ENCODE measurements at places on chromosomes 4 and X.

DNA sequence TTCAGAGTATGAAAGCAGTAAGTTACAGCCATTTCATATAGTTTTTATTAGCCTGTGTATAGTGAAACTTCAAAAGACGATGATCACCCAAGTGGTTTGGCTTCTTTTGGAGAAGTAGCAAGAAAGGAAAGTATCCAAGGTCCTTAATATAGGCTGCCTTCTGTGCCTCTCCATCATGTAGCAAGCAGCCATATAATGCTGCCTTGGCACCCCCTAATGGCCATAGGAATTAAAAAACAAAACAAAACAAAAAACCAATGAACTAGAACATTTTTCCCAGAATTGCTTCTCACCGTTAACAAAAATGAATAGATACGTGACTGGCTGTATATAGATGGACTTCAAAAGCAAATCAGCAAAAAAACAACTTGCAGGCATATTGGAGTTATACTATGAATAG lies 18.9 kb downstream of the LAMP2 start:
- H3K27ac ChIP-seq: no peak overlapping the region
- H3K27me3 ChIP-seq: no peaks in the 10 kb centered on the region
- no peak overlapping the region for H3K4me3 ChIP-seq
- H3K4me1 ChIP-seq: peaks cover 17% of the 10 kb centered on the region
- peaks cover 39% of the 10 kb centered on the region for H3K36me3 ChIP-seq

DNA sequence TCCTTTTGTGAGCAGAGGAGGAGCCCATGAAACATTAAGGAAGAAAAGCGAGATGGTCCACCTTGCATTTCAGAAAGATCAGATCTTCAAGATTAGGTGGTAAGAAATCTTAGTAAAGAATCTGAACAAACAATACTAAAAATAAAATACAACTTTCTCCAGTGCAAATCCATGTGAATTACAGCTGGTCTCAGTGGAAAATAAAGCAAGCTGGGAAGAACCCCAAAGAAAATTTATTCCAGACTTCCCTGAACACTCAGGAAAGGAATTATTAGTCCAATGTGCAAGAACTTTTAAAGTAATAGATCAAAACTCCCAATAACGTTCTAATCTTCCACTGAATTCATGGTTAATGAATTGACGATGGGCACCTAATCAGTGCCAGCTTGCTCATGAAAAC lies 37.3 kb upstream of the C1QTNF7 start:
- peaks cover 5% of the 10 kb centered on the region for H3K27me3 ChIP-seq
- H3K4me3 ChIP-seq: no peak overlapping the region
- no peak for DNase-seq
- no peaks in the 10 kb centered on the region for H3K36me3 ChIP-seq
- H3K4me1 ChIP-seq: peaks cover 4% of the 10 kb centered on the region

DNA sequence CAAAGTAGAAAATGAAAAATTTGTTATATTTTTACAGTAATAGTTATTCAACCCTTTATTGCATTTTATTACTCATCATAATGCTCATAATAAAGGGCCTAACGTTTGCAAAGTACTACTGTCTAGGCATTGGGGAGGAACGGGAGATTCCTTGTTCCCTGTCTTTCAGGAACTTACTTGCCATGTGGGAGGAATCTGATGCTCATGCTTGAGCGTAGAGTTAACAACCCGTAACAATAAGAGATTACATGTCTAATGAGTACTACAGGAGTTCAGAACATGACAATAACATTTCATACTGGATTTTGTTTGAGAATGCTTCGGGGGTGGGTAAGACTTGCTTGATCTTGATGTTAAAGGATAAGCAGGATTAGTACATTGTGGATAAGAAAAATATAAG lies 2.9 kb downstream of the CCSER1 start:
- H3K4me3 ChIP-seq: no peak overlapping the region
- peaks cover 36% of the 10 kb centered on the region for H3K27me3 ChIP-seq
- no peak overlapping the region for H3K27ac ChIP-seq
- H3K36me3 ChIP-seq: no peaks in the 10 kb centered on the region
- peaks cover 13% of the 10 kb centered on the region for H3K4me1 ChIP-seq

GRCh38 chrX:106955004-106955772 lies 35.0 kb downstream of the CLDN2 start:
- H3K4me3 ChIP-seq: no peak overlapping the region
- no peaks in the 10 kb centered on the region for H3K36me3 ChIP-seq
- no peaks in the 10 kb centered on the region for H3K4me1 ChIP-seq
- no peaks in the 10 kb centered on the region for H3K27me3 ChIP-seq

DNA sequence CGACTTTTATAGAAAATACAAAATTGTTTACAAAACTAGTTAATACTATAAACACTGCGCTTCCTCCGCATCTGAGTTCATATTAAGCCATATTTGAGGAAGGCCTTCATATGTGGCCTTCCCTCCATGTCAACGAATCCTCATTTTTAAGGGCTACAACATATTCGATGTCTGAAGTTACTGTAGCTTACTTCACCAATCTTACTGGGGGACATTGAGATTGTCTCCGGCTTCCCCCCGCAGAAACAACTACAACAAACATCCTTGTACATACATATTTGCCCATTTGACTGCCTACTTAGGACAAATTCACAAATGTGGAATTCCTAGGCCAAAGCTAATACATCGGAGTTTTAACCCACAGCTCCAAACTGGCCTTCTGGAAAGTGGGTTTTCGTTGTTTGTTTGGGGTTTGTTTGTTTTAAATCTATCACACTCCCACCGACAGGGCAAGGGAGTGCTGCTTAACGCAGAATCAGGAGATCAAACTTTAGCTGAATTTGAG lies 581 bp upstream of the FAM114A1 start:
- H3K4me1 ChIP-seq: peaks cover 9% of the 10 kb centered on the region
- no peak for DNase-seq
- H3K27ac ChIP-seq: no peak overlapping the region
- H3K4me3 ChIP-seq: peak overlapping the region; percentile 75
- H3K36me3 ChIP-seq: no peaks in the 10 kb centered on the region

DNA sequence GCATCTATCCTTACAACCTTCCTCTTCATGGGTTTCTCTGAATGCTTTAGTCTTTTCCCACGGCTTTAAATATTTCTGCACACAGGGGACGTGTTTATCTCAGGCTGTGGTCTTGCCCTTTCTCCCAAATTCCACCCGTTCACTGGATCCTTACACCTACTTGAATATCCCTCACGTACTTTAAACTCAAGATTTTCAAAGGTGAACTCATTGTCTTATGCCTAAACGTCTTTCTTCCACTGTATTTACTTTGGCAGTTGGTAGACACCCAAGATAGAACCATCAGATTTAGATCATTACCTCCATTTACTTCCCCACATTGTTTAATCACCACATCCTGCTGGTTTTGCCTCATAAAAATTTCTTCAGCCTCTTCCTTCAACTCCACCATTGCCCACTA lies 269.2 kb downstream of the CBLL2 start:
- H3K4me3 ChIP-seq: no peak overlapping the region
- DNase-seq: no peak
- H3K4me1 ChIP-seq: no peaks in the 10 kb centered on the region
- no peaks in the 10 kb centered on the region for H3K27me3 ChIP-seq

- no peaks in the 10 kb centered on the region for H3K36me3 ChIP-seq
- peaks cover 20% of the 10 kb centered on the region for H3K4me1 ChIP-seq
- no peaks in the 10 kb centered on the region for H3K27me3 ChIP-seq
- no peak for DNase-seq
- peak overlapping the region; percentile 67 for H3K27ac ChIP-seq
These were observed 1.1 kb downstream of the NUDT9 start for GRCh38 chr4:87423317-87424098.

GRCh38 chrX:150692831-150693724 lies at the start of gene MTMR1:
Gene MTMR1 (plus strand): TSS chrX:150693396. CDS start chrX:150693531, 135 bp downstream.
- peaks cover 20% of the 10 kb centered on the region for H3K36me3 ChIP-seq
- peak within 1 kb of the TSS; percentile 96 for H3K27ac ChIP-seq
- peak within 1 kb of the TSS; percentile 87 for H3K4me3 ChIP-seq
- H3K4me1 ChIP-seq: peaks cover 55% of the 10 kb centered on the region
- no peaks in the 10 kb centered on the region for H3K27me3 ChIP-seq

DNA sequence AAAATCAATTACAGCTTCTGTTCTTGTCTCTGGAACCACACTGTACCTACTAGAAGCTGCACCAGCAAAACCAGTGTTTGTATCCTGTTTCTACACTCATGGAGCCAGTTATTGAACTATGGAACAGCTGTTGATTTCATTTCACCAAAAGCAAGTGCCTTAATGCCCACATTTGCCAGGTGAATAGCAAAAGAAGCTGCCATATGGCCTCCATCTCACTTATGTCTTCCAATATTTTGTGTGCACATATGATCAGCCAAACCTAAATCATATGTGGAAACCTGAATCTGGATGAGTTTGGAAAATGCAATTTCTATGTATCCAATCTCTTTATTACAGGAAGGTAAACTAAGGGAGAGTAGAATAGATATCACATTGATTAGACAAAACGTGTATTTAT lies 415.8 kb upstream of the GRID2 start:
- no peaks in the 10 kb centered on the region for H3K27me3 ChIP-seq
- H3K36me3 ChIP-seq: no peaks in the 10 kb centered on the region
- no peaks in the 10 kb centered on the region for H3K4me1 ChIP-seq
- DNase-seq: no peak
- H3K4me3 ChIP-seq: no peak overlapping the region

GRCh38 chr4:15149839-15150592 lies 147.7 kb downstream of the CPEB2 start:
- H3K36me3 ChIP-seq: no peaks in the 10 kb centered on the region
- no peak overlapping the region for H3K27ac ChIP-seq
- no peaks in the 10 kb centered on the region for H3K27me3 ChIP-seq

DNA sequence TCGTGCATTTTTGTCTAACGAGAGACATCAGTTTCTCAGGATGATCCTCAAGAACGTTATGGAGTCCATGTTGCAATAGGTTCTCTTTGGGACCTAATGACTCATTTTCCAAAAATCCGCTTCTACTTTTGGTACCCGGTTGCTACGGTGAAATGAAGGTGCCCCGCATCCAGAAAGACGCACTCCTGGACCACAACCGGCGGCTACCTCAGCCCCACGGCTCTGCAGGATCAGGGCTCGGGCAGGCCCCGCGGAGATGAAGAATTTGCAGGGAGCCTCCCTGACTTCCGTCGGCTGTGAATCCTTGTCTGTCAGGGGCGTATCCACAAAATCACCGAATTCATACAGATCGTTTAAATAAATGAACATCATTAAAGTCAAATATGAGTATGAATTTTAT lies 15.6 kb downstream of the GTPBP6 start:
- H3K4me1 ChIP-seq: no peaks in the 10 kb centered on the region
- DNase-seq: no peak
- H3K36me3 ChIP-seq: peaks cover 45% of the 10 kb centered on the region
- no peak overlapping the region for H3K4me3 ChIP-seq
- no peaks in the 10 kb centered on the region for H3K27me3 ChIP-seq

- H3K27ac ChIP-seq: no peak overlapping the region
- DNase-seq: no peak
- no peaks in the 10 kb centered on the region for H3K36me3 ChIP-seq
- H3K4me3 ChIP-seq: no peak overlapping the region
- H3K27me3 ChIP-seq: no peaks in the 10 kb centered on the region
These were observed 55.7 kb upstream of the PPARGC1A start for GRCh38 chr4:23945451-23946017.

- H3K27ac ChIP-seq: no peak overlapping the region
- peaks cover 2% of the 10 kb centered on the region for H3K27me3 ChIP-seq
- H3K36me3 ChIP-seq: no peaks in the 10 kb centered on the region
- no peak overlapping the region for H3K4me3 ChIP-seq
These were observed 175.0 kb upstream of the BCOR start for GRCh38 chrX:40272776-40273175.

DNA sequence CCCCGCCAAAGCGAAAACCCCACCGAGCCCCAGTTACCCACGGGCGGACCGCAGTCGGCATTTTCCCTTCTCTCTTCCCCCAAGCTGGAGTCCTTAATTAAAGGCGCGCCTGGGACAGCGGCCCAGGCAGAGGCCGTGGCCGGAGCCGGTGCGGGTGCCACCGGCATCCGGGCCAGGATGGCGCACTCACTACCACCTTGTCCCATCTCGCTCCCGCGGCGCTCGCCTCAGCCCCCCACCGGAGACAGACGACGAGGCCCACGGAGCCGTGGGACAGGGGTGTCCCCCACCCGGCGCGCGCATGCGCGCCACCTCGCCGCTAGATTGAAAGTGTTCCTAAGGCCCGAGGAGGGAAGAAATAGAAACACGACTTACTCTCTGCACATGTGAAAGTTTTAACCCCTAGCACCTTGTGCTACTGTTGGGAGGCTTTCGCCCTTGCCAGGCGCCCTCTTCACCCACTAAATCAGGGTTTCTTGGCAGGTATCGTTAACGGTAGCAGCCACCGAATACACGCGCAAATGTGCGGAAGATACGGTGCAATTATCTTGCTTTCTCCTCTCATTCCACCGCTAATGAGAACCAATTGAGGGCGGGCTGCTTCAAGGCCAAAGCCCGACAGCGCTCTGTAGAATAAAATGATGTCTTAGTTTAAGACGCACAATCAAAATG lies 64.3 kb upstream of the CCDC160 start:
- H3K27ac ChIP-seq: peak overlapping the region; percentile 97
- H3K4me3 ChIP-seq: peak overlapping the region; percentile 96
- H3K4me1 ChIP-seq: peaks cover 29% of the 10 kb centered on the region
- DNase-seq: peak; percentile 31
- H3K27me3 ChIP-seq: peaks cover 2% of the 10 kb centered on the region
- H3K36me3 ChIP-seq: peaks cover 36% of the 10 kb centered on the region

- no peak overlapping the region for H3K4me3 ChIP-seq
- no peak overlapping the region for H3K27ac ChIP-seq
- DNase-seq: no peak
These were observed 957.2 kb upstream of the PRKX start for GRCh38 chrX:4670606-4671005.

DNA sequence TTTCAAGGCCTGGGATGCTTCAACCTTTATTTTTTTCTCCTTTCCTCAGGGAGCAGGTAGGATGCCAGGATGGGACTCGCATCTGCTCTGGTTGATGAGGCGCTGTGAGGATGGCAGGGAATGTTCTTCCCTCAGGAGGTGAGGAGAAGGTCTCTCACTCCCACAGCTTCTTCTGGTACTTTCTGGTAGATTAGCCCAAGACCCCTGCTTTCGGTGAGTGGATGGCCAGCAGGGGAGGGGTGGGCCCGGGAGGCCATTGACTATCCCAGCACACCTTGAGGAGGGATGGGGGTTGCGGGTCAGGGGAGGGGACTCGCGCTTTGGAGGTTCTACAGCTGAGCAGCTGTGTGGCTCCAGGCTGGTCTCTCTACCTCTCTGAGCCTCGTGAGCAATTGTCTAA lies 14.8 kb downstream of the CYTL1 start:
- H3K27me3 ChIP-seq: no peaks in the 10 kb centered on the region
- DNase-seq: no peak
- no peak overlapping the region for H3K4me3 ChIP-seq
- H3K36me3 ChIP-seq: no peaks in the 10 kb centered on the region
- H3K4me1 ChIP-seq: no peaks in the 10 kb centered on the region

GRCh38 chrX:10483191-10483831 lies 137.1 kb downstream of the MID1 start:
- H3K27me3 ChIP-seq: no peaks in the 10 kb centered on the region
- H3K4me3 ChIP-seq: no peak overlapping the region

DNA sequence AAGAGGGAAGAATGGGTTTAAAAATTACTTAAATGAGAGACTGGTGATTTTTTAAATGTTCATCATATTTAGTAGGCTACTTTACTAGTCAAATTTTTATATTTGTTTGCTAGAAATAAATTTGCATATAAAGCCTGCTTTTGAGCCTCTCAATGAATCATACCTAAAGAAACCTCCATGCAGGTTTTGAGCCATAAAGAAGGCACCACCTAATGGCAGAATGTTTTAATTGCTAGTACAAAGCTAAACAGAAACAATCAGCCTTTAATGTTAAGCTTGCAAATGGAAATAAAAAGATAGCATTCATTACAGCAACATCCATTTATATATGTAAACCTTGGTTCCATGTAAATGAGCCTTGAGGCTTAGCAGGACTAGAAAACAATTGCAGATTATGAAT lies 989.7 kb downstream of the CCSER1 start:
- no peak for DNase-seq
- H3K27ac ChIP-seq: no peak overlapping the region

All from activated T-helper 2 cell treated with anti-CD3 and anti-CD28 coated beads, Interferon-gamma antibody, Interleukin-2, Interleukin-4, amounts not matched to agents 10 μg/mL and 5 μg/mL and 100 μg/mL, durations not matched to agents 14 hours and 24 hours and 36 hours (primary cell).